Fibroblast of skin of right biceps (primary cell): ENCODE measurements at places on chromosomes 11 and 22.

- no peak for DNase-seq
Measured at GRCh38 chr11:132358573-132358953, 988.1 kb downstream of the NTM start.

GRCh38 chr11:124329787-124330478, 9.9 kb upstream of the OR8D2 start:
- no peak for DNase-seq

DNA sequence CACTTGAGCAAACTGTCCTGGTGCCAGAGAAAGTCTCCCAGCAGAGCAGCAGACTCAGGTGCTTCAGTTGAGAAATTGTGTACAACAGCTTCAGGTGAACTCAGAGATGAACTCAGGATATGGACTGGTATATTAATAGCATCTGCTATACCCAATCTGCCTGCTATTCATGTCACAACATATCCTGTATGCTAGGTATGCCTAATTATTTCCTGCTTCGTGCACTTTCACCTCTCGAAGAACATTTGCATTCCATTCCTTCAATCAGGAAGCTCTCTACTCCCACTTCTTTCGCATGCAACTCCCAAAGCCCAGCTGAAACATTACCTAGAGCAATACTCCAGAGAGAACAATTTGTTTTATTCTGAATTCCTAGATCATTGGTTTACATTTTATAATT, 207.7 kb downstream of the KCNA4 start:
- DNase-seq = no peak

GRCh38 chr11:109155291-109155690, 266.7 kb upstream of the C11orf87 start:
- DNase-seq = no peak

GRCh38 chr11:122340607-122341290, 224.7 kb upstream of the BLID start:
- DNase-seq = no peak

GRCh38 chr11:2698386-2699184, 1.2 kb downstream of the KCNQ1OT1 start:
- no peak for DNase-seq

DNA sequence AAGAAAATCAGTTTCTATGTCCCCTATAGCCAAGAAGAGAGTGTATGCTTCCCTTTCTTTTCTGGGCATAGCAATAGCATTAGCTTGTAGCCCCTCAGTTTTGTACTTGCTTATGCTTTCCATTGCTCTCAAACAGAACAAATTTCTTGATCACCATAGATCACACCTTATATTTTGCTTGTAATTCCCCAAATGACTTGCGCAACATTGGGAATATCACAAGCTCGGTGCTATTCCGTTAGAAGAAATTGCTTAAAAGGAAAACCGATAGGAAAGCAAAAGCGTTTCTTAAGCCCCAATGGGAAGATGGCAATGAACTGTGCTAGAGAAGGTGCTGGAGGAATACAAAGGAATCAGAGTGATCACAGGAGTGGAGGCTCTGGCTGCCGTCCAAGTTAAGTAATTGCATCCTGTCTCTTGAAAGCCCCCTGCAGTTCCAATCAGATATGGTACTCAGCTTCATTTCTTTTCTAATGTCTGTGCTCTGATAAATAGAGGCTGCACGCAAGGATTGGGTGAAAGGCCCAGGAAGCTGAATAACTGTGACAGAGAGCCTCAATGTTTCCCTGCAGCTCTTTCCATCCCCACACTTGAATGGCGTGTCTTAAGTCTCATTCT, 182.1 kb upstream of the KIRREL3 start:
- DNase-seq = no peak

DNA sequence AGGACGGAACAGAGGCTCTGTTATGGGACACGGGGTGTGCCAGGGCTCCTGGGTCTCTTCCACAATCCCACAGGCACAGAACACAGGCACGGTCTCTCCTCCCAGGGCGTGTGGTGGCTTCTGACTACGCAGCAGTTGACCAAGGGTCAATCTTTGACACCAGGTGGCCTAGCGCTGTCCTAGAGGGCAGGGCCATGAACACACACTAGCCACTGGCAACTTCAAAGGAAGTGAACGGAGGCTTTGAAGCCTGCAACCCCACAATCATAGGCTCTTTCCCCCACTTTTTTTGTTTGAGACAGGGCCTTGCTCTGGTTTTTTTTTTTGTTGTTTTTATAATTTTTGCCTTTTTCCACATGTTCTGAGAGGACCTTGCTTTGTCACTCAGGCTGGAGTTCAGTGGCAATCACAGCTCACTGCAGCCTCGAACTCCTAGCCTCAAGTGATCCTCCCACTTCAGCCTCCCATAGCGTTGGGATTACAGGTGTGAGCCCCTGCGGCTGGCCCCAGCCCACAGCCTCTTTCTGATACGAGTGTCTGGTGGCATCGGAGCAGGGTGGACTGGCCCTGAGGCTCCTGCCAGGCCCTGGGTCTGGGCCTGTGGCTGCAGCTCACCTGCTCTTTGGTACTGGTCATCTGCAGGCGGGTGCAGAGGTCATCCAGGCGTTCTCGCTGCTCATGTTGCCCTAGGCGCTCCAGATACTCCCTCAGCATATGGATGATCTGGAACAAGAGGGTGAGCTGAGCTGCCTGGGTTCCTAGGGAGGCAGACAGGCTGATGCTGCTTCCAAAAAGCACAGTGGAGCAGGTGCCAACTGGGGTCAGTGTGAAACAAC, 9.1 kb downstream of the GALR3 start:
- DNase-seq = no peak

- no peak for DNase-seq
Measured at GRCh38 chr22:17943533-17944249, 80.7 kb downstream of the MICAL3 start.

DNA sequence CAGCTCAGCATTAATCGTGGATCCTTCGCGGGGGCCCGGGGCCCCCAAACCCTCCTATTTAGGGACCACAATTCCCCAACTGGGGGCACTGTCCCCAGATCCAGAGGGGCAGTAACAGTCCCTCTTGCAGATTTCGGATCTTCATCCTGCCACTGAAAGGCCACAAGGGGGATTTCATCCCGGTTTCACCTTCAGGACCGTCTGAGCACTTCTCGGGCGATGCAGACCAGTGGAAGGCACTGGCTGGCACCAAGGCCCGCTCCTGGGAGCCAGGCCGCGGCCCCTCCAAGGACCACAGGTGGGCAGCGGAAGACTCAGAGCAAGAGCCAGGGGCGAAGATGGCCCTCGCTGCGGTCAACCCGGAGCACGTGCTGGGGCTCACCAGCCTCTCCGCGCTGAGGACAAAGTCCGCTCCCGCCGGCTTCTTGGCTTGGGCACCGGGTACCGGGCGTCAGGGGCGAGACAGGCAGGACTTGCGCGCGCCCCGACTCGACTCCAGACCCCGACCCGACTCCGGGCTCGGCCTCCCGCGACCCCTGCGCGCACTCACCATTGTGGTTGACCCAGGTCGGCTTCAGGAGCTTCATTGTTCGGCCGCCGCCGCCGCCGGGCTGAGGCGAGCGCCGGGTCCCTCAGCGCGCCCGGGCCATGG, 517 bp downstream of the HIRA start:
- DNase-seq = peak; percentile 30

DNA sequence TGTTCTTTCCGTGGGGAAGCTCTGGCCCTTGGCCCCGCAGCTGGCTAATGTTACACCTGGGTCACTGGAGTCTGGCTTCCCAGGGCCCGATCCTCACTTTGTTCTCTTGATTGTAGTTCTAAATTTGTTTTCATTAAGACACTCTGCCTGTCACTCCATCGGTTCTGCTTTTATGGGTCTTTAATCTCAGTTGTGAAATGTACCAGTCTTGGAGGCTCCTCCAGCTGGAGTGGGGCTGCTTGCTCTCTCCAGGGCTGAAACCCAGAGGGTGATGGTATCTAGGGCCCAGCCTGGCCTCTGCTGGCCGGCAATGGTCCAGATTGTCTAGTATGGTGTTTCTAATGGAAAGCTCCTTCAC, 352.9 kb downstream of the TENM4 start:
- peak; percentile 41 for DNase-seq

DNA sequence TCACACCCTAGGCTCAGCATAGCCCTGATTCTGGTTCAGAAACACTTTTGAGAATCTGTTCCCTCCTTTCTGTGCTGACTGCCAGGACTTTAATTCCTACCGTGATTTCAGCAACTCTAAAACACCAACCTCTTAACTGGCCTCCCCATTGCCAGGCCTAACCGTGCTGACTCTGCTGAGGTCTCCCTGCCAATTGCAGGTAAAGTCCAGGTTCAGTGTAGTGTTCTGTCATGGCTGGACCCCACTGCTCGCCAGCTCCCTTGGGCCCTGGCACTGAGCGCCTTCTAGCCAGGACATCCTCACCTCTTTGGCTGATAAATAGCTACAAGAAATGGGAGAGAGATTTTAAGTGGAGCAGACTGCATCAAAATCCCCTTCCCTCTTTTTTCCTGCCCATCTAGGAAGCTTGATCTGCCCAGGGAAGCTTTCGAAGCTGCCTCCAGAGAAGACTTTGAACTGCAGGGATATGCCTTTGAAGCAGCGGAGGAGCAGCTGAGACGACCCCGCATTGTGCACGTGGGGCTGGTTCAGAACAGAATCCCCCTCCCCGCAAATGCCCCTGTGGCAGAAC, 4.7 kb downstream of the UPB1 start:
- DNase-seq = no peak

DNA sequence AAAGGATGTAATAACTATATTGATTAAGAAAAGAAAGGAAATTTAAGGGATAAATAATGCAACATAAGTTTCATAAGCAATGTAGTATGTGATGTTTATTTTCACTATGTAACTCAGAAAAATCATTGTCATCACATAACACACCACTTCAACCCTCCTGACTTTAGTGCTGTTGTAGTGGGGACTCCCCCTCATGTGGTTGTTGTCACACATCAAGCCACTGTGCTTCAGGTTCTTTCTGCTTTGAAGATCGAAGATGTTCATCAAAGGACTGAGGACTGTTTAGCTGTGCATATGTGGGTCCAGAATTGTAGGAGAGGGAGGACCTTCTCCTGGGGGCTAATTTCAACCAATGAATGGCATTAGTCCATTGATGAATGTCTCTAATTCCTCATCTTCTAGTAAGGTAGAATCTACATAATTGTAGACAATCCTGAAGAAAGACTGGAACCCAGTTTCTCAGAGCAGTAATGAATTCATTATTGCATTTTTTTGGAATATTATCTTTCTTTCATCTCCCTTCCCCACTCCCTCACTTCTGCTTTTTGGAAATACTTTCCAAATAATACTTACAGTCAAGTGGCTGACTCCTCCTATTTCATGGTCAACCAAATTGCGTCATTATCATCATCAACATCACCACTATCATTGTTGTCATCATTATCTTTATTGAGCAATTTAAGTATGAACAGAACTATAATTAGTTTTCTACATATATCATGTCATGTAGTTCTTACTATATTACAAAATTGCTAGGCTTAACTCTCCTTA, 9.8 kb upstream of the CARD16 start:
- DNase-seq = no peak

DNA sequence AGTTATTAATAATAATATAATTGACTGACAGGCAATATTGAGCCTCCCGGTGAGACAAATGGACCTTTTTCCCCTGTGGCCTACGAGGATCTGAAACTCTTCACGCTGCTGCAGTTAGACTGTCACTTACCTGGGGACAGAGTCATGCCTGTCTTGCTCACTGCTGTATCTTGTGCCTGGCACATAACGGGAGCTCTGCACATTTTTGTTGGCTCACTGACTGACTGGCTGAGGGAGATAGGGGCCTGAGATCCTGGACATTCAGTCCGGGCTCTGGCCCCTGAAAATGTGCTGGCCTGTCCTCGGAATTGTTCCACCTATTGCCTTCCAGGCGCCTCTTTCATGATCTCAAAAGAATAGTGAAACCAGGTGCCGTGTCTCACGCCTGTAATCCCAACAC, 743 bp upstream of the CD3D start:
- no peak for DNase-seq
